ENCODE measurements at places on chromosomes 11 and 22.

DNA sequence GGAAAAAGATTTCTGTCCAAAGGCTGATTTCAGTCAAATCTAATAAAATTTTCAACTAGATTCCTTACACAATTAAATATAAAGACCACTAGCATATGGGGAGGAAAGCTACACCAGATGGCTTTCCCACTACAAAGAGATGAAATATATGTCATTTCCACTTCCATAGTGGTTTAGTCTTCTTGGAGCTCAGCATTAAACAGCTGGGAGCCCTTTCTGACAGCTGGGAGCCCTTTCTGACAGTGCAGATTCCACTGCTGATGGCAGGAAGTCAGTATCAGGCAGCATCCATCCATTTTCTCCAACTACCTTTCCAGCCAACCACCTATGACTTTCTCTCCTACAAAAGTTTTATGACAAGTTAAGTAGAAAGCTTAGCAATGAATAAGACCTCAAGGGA, 177.9 kb downstream of the RRAS2 start:
- no peak for DNase-seq

DNA sequence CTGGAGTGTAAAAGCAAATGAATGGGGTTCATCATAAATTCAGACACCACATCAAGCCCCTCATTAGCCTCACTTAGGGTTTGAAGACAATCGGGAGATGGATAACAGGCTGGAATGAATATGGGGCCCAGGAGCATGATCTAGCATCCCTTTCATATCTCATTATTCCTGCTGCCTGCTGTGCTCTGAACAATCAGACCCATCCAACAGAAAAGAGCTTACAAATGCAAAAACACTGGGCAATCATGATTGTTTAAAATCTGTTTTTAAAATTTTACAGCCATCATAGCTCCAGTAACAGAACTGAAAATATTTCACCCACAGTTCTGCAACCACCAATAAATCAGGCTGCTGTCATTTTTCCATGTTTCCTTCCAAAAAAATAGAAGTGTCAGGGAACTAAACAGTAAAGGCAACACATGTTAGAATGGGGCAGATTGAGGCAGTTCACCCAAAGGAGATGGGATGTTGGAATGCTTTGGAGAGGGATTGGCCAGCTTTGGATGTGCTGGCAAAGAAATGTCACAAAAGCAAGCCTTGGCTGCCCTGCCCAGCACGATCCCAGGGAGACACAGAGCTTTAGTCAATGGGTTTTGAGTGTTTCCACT, 47.8 kb upstream of the BMAL1 start:
- DNase-seq = no peak

- no peak for DNase-seq
Measured at GRCh38 chr11:44563711-44564110, 1.8 kb upstream of the CD82 start.

DNA sequence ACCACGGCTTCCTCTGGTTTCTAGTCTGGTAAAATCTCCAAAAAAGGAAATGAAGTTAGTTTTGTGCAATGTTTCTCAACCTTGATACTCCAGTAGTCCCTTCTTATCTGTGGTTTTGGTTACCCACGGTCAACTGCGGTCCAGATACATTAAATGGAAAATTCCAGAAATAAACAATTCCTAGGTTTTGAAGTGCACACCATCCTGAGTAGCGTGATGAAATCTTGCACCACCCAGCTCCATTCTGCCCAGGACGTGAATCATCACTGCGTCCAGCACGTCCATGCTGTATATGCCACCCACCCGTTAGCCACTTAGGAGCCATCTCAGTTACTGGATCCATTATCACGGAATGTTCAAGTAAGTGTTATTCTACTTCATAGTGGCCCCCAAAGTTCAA, 117.0 kb downstream of the FBXO7 start:
- peak; percentile 83 for DNase-seq

DNA sequence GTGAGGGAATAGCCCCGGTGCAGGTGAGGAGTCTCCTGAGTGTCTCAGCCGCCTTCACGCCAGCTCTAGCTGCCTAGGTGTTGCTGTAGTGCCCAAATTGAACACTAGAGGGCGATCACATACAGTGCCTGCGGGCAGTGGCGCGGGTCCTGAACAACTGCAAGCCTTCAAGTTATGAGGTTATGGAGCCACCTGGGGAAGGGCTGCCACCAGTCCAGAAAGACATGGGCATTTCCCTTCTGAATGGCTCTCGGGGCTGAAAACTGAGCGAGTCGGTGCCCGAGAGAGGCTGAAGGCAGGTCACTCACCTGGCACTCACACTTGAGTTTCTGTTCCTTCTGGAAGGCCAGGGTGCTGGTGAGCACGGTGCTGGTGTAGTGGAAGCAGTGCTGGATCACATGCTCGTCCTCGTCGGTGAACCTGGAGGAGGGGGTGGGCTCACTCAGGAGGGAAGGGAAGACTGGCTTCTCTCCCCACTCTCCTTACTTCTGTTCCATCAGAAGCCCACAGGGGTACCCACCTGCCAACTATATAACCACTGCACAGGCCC, 88.4 kb downstream of the PDE2A start:
- DNase-seq = peak; percentile 81

- DNase-seq = no peak
Measured at GRCh38 chr11:8095806-8096522, 15.0 kb downstream of the TUB start.

GRCh38 chr11:119445850-119446249, 22.9 kb upstream of the THY1 start:
- no peak for DNase-seq
